ENCODE measurements at places on chromosomes 12 and 14.

DNA sequence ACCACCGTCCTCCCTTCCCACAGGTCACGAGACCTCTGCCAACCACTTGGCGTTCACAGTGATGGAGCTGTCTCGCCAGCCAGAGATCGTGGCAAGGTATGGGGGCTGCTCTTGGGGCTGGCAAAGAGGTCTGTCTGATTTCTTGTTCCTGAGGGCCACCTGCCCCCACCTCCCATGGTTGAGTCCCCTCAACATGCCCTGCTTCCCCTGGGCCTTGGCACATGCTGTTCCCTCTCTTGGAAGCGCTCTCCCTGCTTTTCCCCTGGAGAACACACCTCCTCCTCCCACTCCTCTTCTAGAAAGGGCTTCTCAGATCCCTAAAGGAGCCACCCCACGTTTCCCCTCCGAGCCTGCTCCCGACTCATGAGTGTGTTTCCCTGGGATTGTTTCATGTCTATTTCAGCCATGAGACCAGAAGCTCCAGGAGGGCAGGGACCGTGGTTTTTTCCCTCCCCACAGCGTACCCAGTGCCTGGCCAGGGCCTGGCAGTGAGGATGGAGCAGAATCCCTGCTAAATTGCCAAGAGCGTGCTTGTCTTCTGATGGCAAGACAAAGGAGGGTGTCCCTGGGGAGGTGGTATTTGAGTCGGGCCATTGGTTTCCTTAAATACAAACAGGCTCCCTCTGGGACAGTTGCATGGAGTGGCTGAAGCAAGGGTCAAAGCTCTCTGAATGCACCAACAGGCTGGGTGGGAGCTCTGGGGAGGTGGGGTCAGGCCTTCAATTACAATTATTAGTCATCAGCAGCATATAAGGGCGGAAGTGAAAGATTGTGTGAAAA, 34.1 kb downstream of the CYP46A1 start:
- peak; percentile 41 for DNase-seq

DNA sequence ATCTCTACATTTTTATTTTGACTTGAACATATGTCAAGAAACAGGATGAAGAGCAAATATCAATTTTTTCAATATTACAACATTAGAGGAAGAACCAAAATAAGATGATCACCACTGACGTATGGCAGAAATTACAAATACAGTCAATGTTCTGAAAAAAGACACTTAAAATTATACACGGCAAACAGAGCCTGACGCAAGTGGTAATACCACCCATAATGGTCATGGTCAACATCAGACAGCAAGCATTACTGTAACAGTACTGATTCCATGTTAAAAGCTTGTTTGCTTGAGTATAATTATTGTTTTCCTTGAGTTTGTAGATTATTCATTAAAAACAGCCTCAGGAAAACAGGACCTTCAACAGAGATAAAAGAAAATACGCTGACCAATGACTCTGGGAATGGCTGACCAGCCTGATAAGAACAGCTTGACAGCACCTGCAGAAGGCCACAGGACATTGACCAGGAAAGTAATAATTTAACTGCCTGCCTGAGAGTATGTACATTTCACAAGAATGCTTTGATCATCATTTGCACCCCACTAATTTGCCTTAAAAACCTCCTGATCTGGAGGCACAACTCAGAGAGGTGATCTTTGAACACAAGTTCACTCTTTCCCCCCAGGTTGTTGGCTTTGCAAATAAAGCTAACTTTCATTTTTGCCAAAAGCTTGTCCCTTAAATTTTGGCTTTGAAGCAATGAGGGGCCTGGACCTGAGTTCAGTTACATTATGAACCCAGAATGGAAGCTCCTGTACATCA, 187.3 kb downstream of the IPO8 start:
- DNase-seq = no peak

- DNase-seq = peak; percentile 73
Measured at GRCh38 chr12:52380271-52380694, 5.2 kb downstream of the KRT84 start.

DNA sequence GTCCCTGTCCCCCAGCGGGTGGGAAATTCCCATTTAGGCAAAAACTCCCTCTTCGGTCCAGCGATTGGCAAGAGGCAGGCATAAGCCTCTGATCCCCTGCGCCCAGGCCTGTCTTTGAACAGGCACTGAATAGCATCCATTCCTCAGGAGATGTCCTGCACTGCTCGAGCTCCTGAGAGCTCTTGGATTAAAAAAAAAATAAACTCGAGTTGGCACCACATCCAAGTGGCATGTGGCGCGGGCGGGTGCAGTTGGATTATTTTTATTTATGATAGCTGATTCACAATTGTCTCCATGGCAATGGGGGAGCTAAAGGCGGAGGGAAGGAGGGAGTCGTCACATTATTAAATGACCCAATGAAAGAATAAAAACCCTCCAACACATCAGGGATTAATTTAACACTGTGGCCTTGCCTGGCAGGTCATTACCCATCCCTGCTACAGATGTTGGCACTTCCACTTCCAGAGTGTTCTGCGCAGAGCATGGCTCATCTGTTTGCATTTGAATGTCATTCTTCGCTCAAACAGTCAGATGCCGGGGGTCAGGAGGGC, 207.2 kb downstream of the AACS start:
- DNase-seq = no peak

DNA sequence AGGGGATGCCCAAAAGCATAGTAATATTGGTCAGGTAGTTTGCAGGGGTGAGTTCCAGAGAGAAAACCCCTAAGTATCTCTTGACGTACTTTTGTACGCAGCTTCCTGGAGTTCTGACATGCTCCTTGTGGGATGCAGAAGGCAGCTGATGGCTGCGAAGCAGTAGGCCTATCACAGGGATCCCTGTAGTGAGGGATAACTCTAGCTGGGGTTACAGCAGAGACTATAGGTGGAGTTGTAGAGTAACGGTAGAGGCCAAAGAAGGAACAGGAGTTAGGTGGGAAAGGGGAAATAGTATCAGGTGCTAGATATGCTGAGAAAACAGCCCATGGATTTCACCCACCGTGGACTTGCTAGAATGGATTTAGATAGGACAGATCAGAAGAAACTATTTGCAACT, 37.3 kb downstream of the MGST1 start:
- no peak for DNase-seq

DNA sequence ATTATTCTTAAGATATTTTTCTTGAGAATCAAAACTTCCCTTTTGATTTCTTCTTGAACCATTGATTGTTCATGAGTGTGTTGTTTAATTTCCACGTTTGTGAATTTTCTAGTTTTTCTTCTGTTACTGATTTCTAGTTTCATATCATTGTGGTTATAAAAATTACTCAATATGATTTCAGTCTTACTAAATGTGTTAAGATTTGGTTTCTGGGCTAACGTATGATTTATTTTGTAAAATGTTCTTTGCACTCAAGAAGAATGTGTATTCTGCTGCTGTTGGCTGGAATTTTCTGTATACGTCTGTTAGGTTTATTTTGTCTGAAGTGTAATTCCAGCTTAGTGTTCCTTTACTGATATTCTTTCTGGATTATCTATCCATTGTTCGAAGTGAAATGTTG, 24.7 kb downstream of the TRMT5 start:
- DNase-seq = no peak

GRCh38 chr12:90030726-90031125, 322.1 kb upstream of the ATP2B1 start:
- DNase-seq = no peak

DNA sequence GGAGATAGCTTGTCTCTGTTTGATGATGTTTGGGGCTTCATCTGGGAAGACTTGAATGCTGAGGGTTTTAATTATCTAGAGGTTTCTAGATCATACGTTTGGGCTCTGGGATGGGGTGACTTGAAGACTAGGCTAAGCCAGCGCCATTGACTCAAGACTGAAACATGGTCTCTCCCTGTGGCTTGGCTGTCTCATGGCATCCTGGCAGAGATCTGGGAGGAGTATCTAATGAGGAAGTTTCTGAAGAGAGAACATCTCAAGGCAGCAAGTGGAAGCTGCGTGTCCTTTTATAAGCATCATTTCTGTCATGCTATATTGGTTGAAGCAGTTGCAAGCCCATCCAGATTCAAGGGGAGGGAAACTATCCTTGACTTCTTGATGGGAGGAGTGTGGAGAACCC, 104.8 kb downstream of the UNC79 start:
- DNase-seq = no peak

- DNase-seq = no peak
Measured at GRCh38 chr12:115097416-115097815, 413.4 kb upstream of the TBX3 start.

- no peak for DNase-seq
Measured at GRCh38 chr12:32098112-32098511, 8.5 kb upstream of the BICD1 start.

GRCh38 chr14:82724316-82724715, 1190.7 kb upstream of the SEL1L start:
- DNase-seq = no peak

DNA sequence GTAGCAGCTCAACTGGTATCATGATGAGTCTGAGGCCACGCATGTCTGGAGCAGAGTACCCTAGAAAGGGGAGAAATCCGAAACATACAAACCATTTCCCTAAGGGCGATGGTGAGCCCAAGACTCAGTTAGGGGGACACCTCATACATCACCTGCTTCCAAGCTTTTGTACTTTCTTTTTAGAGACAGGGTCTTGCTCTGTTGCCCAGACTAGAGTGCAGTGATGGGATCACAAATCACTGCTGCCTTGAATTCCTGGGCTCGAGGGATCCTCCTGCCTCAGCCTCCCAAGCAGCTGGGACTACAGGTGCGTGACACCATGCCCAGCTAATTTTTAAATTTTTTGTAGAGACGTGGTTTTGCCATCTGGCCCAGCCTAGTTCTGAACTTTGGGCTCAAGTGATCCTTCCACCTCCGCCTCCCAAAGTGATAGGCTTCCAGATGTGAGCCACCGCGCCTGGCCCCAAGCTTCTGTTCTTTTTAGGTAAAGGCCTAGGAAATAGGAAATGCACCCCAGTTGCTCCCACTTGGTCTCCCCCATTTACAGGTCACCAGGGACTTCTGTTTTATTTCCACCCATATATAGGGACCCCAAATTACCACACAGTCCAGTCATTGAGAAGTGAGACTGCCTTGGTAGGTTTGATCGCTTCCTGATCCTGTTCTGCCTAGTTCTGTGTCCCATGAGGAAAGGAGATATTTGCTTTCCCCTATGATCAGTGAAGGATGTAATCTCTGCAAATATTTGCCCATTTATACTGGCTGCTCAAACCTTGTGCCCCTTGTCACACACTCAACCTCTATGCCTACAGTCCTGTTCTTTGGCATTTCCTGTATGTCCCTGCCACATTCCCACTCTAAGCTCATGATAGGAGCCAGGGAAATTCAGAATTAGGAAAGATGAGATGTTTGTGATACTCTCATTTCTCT, at the start of gene APOF:
Gene APOF, minus strand, starts transcription at position 728 of the 930 bp plus-strand sequence. Its CDS starts 112 bp downstream, at position 616.
- DNase-seq = no peak

- DNase-seq = no peak
Measured at GRCh38 chr12:102990419-102990818, 32.9 kb downstream of the ASCL1 start.

DNA sequence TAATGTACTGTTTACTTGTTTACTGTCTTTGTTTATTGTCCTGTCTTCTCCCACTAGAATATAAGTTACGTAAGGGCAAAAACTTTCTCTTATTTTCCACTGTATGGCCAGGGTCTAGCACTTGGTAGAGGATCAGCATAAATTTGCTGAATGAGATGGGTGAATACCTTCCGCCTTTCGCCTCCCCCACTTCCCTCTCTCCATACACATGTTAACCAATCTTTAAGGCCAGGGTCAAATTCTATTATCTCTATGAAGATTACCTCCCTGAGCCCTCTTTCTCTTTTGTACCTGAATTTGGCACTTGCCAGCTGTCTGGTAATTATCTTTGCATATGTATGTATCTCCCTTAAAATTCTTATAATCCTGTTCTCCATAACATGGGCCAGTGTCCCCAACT, 4.9 kb downstream of the DUSP16 start:
- DNase-seq = no peak

- DNase-seq = no peak
Measured at GRCh38 chr12:14612898-14613445, 45.3 kb upstream of the PLBD1 start.

GRCh38 chr12:116465856-116466255, 93.3 kb upstream of the MAP1LC3B2 start:
- DNase-seq = no peak

DNA sequence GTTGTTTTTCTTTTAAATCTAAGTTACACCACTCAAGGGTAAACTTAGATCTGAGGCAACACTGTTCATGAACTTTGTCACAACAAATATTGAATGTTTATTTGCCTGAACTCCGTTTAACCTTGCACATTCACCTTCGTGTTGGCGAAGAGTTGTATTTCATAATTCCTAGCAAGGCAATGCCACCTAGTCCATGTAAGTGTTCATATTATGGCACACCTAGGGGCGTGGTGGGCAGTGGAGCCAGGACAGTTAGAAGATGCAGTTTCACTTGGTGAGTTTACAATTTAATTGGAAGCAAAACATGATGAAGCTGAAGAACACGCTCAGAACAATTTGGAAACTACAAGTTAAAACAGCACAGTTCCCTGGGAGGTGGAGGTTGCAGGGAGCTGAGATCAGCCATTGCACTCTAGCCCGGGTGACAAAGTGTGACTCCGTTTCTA, 30.4 kb upstream of the GNPNAT1 start:
- DNase-seq = no peak

DNA sequence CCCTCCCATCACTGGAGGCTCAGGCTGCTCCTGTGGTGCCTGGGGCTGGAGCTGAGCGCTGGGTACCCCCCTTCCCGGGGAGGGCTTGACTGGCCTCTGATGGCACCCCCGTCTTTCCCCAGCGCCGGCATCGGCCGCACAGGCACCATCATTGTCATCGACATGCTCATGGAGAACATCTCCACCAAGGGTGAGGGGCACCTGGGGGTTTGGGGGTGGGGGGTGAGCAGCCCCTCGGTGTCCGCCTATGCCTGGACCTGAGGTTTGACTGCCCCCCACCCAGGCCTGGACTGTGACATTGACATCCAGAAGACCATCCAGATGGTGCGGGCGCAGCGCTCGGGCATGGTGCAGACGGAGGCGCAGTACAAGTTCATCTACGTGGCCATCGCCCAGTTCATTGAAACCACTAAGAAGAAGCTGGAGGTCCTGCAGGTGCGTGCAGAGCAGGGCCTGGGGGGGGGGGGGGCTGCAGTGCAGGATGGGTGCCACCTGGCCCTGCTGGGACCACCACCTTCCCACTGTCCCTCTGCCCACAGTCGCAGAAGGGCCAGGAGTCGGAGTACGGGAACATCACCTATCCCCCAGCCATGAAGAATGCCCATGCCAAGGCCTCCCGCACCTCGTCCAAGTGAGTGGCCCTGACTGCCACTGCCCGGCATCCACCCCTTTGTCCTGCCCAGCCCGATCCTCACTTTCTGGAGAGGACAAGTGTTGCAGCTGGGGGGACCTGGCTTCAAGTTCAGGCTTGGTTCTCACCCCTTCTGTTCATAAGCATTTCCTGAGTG, 8.8 kb downstream of the PTPN6 start:
- DNase-seq = no peak

- no peak for DNase-seq
Measured at GRCh38 chr12:84512751-84513150, 399.8 kb downstream of the SLC6A15 start.

GRCh38 chr12:49942921-49943624, 7.5 kb upstream of the AQP2 start:
- no peak for DNase-seq

- peak; percentile 90 for DNase-seq
Measured at GRCh38 chr12:52121824-52122539, 42.5 kb downstream of the SMIM41 start.

All from ecto neural progenitor cell (in vitro differentiated cells).